ENCODE measurements at places on chromosomes 11 and 22. TPM values are rescaled to one million over a fixed set of nuclear protein-coding genes. Genes with fewer than 3 reads are reported as not detected.

The OR51E2 gene
- total RNA-seq: 0.21 TPM

The CDCA5 gene
- 14.3 TPM for total RNA-seq

The GRIK4 gene
- total RNA-seq: not detected

GRCh38 chr22:36331912-36332622 lies 55.7 kb downstream of the MYH9 start:
- DNase-seq: no peak

GRCh38 chr22:49958931-49959781 lies 1.4 kb upstream of the PIM3 start:
- no peak for DNase-seq

DNA sequence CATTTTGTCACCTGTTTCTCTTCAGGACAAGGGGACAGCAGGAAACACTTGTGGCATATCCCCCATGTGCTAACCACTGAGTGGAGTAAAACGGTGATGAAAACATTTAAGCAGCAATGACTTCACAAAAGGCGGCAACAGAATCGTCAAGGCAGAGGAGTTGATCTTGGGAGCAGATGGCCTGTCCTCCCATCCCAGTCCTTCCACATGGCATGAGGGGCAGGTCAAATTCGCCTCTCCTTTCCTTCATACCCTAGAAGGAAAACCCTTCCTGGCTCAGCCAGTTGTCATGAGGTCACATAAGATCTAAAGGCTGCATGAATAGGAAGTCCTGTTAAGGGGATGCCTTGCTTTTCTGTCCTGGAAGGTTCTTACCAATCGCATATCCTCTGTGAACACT lies 169.1 kb downstream of the MAML2 start:
- no peak for DNase-seq

DNA sequence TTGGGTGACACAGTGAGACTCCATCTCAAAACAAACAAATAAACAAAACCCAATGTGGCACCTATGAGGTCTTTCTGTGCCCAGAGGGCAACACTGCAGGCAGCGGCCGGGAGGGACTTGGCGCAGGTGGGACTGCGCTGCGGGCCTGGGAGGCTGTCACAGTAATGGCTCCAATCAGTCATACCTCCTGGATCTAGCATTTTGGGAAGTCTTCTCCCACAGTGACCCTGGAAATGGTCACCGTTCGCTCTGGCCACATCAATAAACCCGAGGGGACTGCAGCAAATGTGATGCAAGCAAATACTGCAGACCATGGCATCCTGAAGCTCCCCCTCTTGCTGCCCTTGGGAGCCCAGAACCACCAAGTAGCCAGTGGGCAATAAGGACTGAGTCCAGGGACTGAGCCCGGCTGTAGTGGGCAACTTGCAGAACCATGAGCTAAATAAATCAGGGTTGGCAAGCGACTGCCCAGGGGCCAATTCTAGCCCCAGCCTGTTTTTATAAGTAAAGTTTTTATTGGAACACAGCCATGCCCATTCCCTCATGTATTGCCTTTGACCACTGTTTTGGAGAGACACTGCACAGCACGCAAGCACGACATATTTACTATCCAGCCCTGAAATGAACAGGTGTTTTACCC lies 15.4 kb downstream of the SHANK2 start:
- DNase-seq: no peak

- DNase-seq: no peak
Observed at GRCh38 chr22:24359452-24360120, 67.8 kb upstream of the ADORA2A start.

DNA sequence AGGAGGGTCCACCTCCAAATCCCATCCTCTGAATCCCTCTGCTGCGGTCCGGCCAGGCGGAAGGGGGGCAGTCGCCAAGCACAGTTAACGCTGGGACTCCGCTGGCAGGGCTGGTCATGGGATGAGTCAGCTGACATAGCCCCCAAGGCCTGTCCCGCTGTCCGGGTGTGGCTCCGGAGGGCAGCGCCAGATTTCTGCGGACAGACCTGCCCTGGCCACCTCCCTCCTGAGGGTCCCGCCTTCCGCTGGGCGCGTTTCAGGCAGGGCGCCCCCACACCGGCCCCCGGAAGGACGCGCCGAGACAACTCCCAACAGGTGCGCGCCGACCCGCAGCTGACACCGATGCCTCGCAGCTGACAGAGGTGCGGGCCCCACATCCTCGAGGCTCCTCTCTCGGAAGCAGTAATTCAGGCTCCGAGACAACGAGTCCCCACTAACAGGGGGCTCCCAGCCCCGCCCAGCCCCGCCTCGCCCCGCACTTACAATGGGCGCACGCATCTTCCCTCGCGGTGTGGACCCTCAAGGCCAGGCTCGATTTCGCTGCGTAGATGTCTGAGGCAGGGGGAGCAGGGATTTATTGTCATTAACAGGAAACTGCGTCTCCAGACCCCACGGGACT lies 607 bp downstream of the PLAAT3 start:
- DNase-seq: no peak

Data from esophagus squamous epithelium (tissue), 5 donors.